Left ventricle myocardium inferior (tissue), 1 donor: ENCODE measurements at places on chromosomes 13 and 19. TPM values are rescaled to one million over a fixed set of nuclear protein-coding genes. Genes with fewer than 3 reads are reported as not detected.
A peak's percentile ranks its signal among the peaks of the same experiment; 100 is the strongest.

ZNF724 gene
- total RNA-seq, result 1.9 TPM

GRCh38 chr19:4624733-4625362 lies 14.5 kb upstream of the TNFAIP8L1 start:
- DNase-seq, result no peak

DNA sequence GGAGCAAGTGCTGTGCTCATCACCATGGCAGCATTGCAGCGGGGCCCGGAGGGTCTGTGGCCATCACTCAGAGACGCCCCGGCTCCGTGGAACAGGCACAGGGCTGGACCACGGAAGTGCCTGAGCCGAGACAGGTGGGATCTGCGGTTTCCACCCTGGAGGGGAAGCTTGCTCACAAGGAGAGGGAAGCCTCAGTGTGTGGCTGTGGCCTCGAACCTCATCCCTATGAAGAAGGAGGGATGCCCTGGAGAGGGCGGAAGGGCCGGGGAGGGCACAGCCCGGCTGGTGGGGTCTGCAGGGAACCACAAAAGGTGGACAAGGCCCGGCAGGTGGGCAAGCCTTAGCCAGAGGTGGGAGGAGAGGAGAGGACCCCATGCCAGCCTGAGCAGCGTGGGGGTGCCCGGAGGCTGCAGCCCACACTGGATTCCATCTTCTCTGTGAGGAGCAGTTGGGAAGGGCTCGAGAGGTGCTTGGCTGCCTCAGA lies 30.4 kb upstream of the TMEM255B start:
- no peak for DNase-seq

GRCh38 chr13:48828962-48829411 lies 146.7 kb upstream of the FNDC3A start:
- no peak for DNase-seq

GRCh38 chr13:29849731-29850212 lies 645 bp downstream of the UBL3 start:
- DNase-seq, result peak; percentile 45
